Fibroblast of skin of scalp (primary cell): ENCODE measurements at places on chromosomes 3 and 15.

DNA sequence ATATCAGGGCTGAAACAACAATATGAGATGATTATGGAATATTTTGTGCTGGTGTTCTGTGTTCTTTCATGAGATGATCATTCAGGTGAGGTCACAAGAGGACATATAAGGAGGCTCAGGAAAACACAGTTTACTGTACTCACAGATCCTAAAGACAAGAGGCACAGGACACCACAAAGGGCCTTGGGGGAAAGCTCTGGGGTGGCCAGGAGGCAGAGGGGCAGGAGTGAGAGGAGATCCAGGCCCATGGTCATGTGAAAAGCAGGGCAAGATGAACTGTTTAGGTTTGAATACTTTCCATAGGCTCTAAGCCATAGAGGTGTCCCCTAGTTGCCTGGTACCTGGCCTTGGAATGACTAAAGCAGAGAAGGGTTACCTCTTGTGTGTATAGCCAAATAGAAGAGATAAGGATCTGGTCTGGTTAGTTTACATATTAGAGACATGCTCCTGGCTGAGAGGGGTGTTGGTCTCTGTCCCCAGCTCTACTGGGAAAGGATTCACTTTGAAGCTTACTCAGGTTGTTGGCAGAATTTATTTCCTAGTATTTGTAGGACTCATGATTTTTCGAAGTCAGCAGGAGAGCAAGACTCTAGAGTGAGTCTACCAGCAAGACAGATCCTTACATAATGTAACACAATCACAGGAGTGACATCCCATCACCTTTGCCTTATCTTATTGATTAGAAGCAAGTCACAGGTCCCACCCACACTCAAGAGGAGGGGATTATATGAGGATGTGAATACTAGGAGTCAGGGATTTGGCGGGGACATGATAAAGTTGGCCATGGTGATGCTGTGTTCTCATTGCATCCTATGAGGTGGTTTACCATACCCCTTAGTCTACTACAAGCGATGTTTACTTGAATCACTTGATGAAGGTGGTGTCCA is 11.3 kb upstream of the TM4SF1 start:
- DNase-seq, result no peak

GRCh38 chr3:12871404-12871983 is 30.1 kb upstream of the RPL32 start:
- DNase-seq, result no peak

DNA sequence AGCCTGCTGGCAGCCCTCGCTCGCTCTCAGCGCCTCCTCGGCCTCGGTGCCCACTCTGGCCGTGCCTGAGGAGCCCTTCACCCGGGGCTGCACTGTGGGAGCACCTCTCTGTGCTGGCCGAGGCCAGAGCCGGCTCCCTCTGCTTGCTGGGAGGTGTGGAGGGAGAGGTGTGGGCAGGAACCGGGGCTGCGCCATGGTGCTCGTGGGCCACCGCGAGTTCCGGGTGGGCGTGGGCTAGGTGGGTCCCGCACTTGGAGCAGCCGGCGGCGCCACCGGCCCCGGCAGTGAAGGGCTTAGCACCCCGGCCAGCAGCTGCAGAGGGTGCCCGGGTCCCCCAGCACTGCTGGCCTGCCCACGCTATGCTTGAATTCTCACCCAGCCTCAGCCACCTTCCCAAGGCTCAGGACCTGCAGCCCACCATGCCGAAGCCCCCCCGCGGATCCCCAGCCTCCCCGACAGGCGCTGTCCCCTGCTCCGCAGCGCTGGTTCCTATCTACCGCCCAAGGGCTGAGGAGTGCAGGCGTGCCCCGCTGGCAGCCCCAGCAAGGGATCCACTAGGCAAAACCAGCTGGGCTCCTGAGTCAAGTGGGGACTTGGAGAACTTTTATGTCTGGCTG is 863.3 kb downstream of the IGSF11 start:
- no peak for DNase-seq

- no peak for DNase-seq
These were observed 381.1 kb upstream of the ARHGEF26 start for GRCh38 chr3:153740109-153740508.

GRCh38 chr3:170301405-170301804 is 56.1 kb upstream of the SKIL start:
- peak; percentile 22 for DNase-seq

DNA sequence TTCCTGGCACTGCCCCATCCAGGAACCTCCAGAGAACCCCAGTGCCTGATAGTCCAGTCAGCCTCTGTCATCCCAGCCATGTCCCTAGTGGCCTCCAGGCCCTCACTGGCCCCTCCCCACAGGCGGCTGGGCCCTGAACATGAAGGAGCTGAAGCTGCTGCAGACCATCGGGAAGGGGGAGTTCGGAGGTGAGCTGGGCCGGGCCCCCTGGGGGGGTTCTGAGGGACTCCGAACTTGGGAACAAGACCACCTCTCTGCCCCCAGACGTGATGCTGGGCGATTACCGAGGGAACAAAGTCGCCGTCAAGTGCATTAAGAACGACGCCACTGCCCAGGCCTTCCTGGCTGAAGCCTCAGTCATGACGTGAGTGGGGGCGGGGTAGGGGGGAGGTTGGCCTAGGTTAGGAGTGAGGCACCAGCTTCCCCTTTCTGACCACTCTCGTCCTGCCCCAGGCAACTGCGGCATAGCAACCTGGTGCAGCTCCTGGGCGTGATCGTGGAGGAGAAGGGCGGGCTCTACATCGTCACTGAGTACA is 12.0 kb upstream of the LMAN1L start:
- no peak for DNase-seq

DNA sequence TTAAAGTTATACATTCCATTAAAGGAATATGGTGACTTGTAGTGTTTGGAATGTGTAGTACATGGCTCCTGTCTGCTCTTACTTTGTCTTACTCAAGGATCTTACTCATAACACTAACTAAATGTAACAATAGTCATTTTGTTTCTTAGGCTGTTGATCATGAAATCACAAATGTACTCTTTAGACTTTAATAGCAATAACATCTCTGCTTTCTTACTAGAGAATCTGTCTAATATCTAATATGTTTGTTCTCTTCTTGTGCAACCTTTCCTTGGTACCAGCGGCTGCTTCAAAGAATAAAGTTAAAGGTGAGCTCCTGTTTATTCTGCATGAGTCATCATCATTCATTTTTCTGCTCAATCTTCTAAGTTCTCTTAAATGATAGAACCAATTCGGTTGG is 767.5 kb downstream of the CADM2 start:
- DNase-seq, result peak; percentile 0

DNA sequence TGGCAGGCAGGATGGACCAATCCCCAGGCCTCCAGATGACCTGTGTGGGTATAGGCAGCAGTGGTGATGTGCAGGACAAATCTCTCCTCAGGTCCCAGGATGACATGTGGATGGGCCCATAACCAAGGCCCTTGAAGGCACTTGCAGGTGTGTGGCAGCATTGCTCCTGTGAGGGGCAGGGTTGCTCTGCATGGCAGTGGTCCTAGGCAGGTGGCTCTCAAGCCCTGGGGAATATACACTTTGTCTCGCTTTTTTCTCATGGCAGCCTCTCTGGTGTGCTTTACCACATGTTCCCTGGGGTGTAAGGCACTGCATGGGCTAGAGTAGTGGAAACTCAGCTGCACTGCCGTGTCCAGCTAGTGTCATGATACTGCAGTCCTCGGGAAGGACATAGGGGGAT is 503.6 kb downstream of the UNC13C start:
- DNase-seq, result no peak

GRCh38 chr3:168081171-168081771 is 14.5 kb downstream of the GOLIM4 start:
- peak; percentile 18 for DNase-seq

DNA sequence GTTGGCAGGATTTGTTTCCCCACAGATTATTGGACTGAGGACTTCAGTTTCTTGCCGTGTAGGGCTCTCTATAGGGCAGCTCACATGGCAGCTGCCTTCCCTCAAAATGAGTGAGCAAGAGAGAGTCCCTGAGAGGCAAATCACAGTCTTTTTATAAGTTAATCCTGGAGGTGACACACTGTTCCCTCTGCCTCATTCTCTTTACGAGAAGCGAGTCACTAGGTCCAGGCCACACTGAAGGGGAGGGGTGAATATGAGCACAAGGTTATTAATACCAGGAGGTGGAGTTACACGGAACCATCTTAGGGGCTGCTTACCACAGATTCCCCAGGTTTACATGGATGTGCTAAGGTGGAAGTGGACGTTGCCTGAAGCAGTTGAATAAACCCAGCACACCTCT is 77.0 kb downstream of the LPP start:
- DNase-seq, result peak; percentile 55

- no peak for DNase-seq
These were observed 80.2 kb downstream of the BOC start for GRCh38 chr3:113291572-113291971.

DNA sequence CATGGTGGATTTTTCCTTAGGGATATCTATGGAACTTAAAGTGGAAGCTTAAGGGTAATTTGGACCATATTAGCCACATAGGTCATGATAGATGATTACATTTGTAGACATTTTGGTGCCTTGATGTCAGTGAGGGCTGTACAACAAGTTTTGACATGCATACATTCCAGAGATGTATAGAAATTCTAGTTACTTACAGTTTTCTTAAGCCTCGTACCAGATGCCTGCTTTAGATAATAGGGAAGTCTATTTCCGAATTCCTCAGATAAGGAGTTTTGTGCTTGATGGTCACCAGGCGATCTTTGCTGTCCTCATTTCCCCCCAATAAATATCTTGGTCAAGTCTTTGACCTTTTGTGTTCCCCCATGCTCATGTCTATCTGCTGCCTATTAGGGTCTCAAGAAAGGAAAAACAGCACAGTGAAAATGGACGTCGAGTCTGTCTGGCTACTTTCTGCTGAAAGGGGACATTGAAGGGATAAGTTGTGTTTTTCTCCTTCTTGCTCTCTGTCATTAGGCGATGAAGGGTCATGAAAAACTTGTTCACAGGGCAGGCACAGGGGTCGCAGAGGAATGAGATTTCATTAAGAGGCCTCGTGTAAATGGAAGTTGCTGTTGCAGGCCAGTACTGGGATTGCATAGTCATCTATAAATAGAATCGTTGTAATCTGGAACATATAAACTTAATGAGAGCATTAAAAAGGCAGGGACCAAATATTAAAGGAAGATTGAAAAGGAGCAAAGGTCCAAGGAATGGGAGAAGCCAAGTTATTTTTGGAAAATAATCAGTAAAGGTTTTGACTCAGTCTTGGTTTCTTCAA is 20.0 kb upstream of the SENP7 start:
- DNase-seq, result no peak

DNA sequence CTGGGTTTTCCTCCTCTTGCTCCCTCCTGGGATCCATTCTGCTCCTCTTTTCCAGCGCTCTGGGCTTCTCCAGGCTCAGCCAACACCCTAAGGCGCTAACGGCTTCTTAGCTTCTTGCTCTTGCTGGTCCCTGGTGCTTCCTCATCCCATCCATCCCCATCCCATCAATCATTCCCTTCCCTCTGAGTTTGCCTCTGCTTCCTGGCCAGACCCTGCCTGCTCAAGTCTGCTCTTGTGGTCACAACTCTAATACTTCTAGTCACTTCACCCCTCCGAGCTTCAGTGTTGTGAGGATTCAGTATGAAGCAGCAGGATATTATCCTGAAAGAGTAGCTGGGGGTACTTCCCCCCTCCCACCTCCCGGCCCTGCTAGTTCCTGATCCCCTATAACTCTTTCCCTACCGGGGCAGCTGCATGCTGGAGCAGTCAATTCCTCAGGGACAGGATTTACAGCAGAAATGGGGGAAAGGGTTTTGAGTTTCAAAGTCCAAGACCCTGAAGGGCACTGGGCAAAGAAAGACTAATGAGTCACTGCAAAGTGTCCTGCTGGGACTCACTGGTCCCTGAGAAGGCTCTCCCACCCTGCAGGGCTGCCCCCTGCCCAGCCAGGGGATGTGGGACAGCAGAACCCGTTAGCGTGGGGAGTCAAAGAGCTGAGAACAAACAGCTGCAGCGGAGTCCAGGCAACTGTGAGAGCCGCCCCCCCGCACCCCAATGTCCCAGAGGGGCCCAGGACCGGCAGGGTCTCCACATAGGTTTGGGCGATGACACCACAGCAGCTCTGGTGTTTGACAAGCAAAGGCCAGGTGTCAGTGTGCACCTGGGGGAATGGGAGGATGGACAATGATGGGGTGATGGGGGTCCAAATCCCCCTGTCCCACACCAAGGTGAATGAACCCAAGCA is 2.3 kb upstream of the SYNM start:
- no peak for DNase-seq

DNA sequence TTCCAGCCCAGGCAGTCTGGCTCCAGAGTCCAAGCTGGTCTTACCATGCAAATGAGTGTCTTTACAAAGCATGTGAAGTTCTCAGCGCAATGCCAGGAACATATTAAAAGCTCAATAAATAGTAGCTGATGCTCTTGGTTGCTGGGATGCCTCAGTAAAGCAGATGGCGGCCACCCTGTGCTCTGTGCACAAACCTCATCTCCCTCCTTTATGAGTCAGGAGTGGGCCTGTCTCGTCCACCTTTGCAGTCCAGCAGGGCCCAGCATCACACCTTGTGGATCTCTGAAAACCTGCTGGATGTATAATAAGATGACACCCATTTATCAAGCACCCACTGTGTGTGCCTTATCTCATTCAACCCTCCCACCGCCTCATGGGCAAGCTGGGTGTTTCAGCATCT is 42.7 kb downstream of the FAM174B start:
- no peak for DNase-seq

GRCh38 chr15:49412797-49413196 is 10.2 kb upstream of the FGF7 start:
- DNase-seq, result no peak

- DNase-seq, result peak; percentile 94
These were observed 213.9 kb downstream of the MTHFS start for GRCh38 chr15:79682851-79683288.

DNA sequence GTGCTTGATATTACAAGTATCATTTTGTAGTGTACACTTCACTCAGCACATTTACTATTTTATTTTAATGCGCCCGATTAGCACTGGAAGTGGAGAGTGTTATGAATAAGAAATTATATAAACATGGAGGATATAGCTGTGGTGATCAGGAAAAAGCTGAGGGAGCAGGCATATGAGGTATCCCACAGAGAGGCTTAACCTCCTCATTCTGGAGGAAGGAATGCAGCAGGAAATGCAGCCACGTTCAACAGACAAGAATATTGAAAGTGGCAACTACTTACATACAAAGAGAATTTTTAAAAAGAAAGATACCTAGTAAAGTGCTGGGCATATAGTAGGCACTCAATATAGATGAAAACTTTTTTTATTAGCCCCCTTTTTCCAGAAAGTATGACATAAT is 166.0 kb upstream of the SATB1 start:
- no peak for DNase-seq

- DNase-seq, result no peak
These were observed 308.5 kb upstream of the RASGRP1 start for GRCh38 chr15:38873158-38873557.

- DNase-seq, result peak; percentile 10
These were observed 429.5 kb downstream of the ZIC1 start for GRCh38 chr3:147838652-147839051.

GRCh38 chr15:59186501-59186900 is 20.1 kb upstream of the LDHAL6B start:
- no peak for DNase-seq

GRCh38 chr3:51955893-51956770 is 951 bp downstream of the GPR62 start:
- DNase-seq, result peak; percentile 62
